Cortex of kidney (tissue), 1 donor: ENCODE measurements at places on chromosomes 1 and 21.

- DNase-seq, result no peak
Measured at GRCh38 chr1:182175361-182175931, 113.9 kb upstream of the ZNF648 start.

DNA sequence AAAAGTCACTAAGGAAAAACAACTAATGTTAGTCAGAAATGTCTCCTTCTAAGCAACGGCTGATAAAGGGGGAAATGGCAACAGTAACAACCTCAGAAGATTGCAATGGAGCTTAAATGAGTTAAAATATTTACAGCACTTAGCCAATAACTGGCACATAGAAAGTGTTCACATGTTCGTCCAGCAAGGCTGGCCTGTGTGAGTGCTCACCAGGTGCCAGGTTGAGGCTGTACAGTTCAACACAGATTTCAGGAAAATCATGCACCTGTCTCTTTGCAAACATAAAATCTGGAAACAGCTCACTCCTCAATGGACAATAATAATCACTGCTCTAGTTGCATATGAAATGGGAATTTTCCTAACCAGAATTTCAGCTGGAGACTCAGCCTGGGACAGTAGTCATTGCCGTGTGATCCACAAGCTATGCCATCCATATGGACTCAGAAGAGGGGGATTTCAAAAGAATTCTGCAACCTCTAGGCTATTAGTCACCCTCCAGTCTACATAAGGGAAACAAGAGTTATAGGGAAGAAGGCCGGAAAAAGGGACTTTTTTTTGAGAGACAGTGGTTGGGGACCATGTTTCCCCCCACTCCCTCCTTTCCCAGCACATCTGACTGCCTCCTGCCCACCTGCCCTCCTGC lies 68.6 kb downstream of the SYDE2 start:
- no peak for DNase-seq

- no peak for DNase-seq
Measured at GRCh38 chr21:36069713-36070583, at the start of gene CBR1. CBR1 (plus strand) TSS chr21:36070024; CDS start chr21:36070116, 92 bp downstream.

- no peak for DNase-seq
Measured at GRCh38 chr1:84687714-84688462, 2.4 kb downstream of the SSX2IP start.

DNA sequence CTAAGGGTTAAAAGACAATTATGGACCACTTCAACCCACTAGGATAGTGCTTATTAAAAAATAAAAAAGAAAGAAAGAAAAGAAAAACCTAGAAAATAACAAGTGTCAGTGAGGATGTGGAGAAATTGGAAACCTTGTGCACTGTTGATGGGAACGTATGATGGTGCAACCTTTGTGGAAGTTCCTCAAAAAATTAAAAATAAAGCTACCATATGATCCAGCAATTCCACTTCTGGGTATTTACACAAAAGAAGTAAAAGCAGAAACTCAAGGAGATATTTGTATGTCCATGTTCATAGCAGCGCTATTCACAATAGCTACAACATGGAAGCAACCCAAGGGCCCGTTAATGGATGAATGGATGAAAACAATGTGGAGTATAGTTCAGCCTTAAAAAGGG lies 115.2 kb upstream of the ATP1A1 start:
- DNase-seq, result no peak

DNA sequence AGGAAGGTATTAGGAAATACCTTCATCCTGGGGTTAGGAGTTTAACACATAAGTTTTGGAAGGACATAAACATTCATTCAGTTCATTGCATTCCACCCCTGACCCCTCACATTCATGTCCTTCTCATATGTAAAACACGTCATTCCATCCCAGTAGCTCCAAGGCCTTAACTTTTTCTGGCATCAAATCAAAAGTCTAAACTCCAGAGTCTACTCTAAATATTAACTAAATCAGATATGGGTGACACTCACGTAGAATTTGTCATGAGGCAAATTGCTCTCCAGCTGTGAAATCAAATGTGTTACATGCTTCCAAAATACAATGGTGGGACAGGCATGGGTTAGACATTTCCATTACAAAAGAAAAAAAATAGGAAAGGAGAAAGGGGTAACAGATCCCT lies 298.2 kb upstream of the LRRC7 start:
- DNase-seq, result no peak

DNA sequence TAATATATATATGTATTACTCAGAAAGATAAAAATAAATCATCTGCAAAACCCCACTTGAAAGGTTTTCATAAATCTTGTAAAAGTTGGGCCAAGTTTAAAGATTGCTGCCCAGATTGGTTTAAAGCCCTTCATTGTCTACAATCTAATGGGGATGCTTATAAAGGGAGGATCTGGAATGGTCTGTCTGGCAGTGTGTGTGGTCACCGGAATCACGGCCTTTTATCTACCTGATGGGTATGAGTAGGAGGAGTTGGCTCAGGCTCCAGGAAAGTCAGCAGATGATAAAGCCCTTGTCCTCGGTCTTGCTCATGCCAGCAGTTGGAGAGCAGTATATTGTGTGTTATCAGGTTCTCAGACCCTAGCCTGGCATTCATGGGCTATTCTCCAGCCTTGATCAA lies 197.7 kb downstream of the ROR1 start:
- no peak for DNase-seq

DNA sequence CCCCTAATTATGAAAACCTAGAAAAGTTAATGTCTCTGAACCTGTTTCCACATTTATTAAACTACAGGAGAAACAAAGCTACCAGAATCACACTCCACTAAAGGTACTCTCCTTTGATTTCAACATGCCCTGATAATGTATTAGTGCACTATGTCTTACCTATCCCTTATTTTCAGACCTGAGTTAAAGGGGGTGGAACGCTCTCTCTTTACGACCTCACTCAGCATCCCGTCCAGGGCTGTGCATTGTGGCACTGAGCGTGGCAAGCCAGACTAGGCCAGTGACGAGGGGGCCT lies 678 bp downstream of the LSM10 start:
- DNase-seq, result no peak

DNA sequence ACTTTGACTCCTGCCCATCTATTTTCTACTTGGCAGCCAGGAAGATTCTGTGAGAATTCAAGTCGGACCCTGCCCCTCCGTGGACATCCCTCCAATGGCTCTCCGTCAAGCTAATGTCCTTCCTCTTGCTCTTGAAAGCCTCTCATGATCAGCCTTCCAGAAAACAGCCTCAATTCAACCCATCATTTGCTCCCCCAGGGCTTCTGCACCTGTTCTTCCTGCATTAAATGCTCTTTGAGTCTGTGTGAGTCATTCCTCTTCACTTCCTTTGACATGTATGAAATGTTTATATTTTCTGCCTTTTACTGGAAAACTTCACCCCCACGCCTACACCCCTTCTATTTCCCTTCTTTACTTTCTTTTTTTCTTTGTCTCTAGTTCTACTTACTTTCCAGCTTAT lies 734.1 kb upstream of the ZP4 start:
- no peak for DNase-seq

DNA sequence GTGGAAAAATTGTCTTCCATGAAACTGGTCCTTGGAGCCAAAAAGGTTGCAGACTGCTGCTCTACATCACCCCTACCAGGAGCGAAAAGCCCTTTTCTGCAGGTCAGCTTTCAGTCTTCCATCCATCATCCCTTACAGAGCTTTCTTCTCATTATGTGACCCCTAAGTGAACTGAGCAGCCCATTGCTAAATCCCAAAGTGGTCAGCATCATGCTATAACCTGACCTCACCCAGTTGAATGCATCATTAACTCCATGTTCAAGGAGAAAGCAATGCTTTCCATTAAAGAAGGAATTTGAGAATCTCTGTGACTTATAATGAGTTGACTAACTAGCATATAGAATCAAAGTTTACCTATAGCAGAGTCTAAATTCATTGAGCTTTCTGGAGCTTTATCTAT lies 10.4 kb upstream of the IL24 start:
- no peak for DNase-seq
